Hematopoietic multipotent progenitor cell treated with erythropoietin and hydrocortisone succinate and interleukin-3 and kit ligand, for 17 days (in vitro differentiated cells): ENCODE measurements at places on chromosomes 1 and 21.

DNA sequence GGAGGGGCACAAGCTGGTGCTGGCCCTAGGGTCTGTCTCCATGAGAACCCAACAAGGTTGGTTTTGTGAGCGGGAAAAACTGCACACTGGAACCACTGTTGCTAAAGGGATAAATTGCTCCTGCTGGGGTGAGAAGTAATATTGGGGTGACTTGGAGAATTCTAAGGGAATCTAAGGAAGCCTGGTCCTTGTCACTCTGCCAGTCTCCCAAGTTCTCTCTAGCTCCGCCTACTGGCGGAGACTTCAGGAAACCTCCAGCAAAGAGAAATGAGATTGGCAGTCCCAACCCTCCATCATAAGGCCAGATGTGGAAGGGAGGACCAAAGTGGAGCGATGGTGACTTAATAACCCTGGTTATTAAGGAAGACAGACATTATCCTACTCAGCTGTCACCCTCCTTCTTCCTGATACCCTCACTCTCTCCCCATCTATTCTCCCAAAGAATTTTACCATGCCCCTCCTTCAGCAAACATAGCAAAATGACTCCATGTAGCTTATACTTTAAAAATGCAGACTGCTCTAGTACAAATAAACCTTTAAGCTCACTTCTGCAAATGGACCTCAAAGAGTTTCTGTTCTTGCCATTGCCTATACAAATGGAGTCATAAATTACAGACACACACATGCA lies 2.7 kb downstream of the LCE1F start:
- no peak for DNase-seq

- DNase-seq, result no peak
Measured at GRCh38 chr21:32135401-32136363, 143.2 kb downstream of the MIS18A start.

- DNase-seq, result no peak
Measured at GRCh38 chr1:117013309-117013858, 11.8 kb downstream of the CD101 start.

DNA sequence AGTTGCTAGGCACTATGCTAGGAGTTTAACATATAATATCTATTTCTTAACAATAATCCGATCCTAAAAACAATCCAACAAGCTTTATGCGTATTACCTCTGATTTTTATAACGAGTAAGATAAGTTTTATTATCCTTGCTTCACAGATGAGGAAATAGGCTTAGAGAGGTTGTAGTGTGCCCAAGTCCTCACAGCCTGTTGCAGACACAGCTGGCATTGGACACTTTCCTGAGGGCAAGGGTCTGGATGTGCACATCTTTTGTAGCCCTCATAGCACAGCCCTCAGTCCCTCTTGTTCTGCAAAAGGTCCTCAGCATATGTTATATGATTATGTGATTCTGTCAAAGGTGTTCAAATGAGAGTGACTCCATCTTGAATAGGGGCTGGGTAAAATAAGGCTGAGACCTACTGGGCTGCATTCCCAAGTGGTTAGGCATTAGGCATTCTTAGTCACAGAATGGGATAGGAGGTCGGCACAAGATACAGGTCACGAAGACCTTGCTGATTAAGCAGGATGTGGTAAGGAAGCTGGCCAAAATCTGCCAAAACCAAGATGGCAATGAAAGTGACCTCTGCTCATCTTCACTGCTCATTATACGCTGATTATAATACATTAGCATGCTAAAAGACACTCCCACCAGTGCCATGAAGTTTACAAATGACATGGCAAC lies 75.7 kb upstream of the F3 start:
- no peak for DNase-seq

DNA sequence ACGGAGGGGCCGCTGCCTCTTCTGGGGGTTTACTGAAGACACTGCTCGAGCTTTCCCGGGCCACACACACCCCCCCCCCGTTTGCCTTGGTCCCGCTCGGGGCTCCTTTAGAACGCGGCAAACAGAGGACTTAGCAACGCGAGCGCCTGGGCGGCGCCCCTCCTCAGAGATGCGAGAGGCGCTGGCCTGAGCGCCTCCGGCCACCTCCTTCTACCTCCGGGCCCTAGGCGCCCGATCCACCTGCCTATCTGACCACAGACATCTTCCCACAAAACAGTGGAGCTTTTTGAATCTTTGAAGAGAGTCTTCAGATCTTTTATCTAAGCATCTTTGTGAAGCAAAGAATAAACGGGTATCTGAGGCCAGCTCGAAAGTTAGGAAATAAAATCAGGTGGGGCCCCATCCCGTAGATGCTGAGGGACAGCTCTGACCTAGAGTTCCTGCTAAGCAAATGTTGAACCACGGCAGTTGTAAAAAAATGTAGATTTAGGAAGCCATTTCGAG lies 436 bp upstream of the TTLL7 start:
- DNase-seq, result peak; percentile 12

DNA sequence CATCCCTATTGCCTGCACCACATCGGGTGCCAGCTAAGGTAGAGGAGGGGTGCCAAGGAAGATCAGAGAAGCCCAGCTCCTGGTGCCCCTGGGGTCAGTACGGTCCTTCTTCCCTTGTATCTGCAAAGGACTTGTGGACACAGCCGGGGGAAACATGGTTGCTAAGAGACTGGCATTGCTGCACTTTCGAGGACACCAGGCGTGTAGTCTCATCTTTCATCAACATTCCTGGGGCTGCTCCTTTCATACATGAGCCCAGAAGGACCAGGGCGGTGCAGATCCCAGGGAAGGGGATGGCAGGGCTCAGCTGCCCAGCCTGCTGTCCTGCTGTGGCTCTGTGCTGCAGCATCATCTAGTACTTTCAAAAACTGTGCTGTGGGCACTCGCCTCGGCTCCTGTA lies 61.0 kb downstream of the RUNX1 start:
- no peak for DNase-seq

DNA sequence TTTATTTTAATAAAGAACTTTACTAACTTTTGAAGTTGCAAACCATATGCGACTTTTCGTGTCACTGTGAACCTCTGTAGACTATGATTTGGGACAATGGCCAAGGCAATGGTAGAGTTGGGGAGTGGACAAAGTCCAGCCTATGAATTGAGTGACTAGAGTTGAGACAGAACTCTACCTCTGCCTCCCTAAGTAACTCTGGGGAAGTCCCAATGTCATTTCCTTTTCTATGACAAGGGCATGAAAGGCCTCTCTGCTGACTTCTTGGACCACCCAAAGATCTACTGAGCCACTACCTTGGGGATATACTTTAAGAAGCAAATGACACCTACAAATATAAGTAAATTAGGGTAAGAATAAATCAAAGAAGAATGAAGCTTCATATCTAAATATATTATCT lies 19.3 kb downstream of the BEND5 start:
- no peak for DNase-seq

DNA sequence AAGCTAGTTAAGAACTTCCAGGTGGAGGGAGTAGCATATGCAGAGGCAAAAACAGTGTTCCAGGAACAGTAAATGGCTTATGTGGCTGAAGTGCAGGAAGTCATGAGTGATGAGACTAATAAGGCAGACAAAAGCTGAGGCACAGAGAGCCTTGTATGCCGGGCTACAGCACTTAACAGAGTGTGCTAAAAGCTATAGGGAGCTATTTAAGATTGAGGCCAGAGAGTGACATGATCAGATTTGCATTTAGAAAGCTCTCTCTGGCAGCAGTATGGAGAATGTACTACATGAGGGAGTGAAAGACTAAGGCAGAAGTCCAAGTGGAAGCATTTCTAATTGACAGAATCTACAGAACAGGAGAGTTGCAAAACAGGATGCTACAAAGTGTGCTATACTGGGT lies 38.6 kb downstream of the WASF2 start:
- DNase-seq, result no peak

- DNase-seq, result no peak
Measured at GRCh38 chr1:65896721-65897120, 104.0 kb downstream of the PDE4B start.

DNA sequence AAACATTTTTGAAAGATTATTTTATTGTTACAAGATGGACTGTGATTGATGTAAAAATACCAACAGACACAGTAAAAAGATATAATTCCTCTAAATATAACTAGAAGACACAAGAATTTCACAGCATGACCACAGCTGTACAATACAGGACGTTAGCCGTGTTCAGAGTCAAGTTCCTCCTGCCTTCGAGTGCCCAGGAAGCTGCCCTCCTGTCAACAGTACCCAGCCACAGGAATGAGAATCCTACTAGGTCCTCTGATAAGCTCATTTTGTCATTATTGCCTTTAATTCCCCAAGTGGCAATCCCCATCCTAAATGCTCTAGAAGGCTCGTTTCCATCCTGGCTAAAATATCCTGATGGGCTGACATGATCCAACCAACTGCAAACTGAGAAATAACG lies 16.4 kb upstream of the CAPN2 start:
- no peak for DNase-seq

DNA sequence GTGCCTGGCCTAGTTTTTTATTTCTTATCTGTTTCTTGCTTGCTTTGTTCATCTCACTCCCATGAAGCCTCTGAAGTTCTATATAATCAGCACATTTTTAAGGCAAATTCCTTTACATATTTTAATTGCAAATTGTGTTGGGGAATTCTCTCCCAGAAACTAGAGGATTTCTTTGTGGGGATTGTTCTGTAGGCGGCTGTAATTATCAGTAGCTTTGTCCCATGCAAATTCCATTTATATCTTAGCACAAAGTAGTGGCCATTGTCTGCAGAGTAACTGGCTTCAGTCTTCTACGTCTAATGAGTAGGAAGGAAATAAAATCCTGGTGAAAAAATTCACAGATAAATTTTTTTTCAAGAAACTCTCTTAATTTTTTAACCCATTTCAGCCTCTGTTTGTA lies 35.7 kb downstream of the CLEC20A start:
- no peak for DNase-seq

DNA sequence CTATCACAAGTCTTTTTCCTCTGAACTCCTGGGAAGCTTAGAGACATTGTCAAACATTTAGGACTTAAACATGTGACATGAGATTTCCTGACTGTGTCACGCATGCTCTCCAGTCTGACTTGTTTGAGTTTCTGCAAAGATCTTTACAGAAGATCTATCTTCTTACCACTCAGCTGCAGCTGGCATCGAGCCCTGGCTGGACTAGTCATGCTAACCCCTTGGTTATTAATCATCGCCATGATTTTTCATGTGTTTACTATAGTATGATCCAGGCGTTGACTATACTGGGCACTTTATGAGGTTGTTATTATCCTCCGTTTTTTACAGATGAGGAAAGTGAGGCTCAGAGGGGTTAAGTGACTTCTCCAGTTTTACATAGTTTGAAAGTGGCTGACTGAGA lies 18.1 kb upstream of the IRF2BP2 start:
- peak; percentile 63 for DNase-seq

DNA sequence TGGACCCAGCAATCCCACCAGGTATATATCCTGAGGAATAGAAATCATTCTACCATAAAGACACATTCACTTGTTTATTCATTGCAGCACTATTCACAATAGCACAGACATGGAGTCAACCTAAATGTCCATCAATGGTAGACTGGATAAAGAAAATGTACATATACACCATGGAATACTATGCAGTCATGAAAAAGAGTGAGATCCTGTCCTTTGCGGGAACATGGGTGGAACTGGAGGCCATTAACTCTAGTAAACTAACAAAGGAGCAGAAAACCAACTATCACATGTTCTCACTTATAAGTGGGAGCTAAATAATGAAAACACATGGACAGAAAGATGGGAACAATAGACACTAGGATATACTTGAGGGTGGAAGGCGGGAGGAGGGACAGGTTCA lies 36.1 kb upstream of the PRKACB start:
- no peak for DNase-seq

DNA sequence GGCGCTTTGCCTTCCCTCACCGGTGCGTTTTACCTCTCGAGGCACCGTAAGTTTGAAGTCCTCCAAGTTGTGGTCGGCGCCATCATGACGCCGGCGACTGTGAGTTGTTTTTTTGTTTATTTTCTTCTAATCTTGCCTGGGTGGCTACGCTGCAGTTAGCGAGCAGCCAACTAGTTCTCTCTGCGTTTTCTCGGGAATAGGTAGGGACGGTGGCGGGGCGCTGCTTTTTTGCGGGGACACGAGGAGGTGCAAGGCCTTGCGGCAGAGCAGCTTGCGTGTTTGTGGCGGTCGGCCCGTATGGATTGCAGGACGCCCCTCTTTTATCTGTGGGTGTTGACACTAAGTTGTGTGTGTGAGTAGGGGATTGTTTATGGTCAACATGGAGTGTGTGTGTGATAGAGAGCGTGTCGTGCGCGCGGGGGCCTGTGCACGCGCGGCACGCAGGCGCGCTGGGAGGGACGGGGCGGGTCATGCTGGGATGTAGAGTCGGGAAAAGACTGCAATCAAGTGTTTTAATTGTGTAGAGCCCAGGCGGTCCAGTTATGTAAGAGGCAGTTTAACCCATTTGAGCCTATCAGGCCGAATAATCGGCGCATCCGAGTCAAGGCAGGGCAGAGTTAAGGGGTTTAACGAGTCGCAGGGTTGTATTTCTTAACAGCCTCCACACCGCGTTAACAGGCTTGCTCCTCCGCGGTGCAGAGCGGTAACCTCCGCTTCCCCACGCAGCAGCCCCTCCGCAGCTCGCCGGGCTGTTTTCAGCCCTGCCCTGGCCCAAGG lies 1.2 kb upstream of the NEGR1 start:
- DNase-seq, result no peak

DNA sequence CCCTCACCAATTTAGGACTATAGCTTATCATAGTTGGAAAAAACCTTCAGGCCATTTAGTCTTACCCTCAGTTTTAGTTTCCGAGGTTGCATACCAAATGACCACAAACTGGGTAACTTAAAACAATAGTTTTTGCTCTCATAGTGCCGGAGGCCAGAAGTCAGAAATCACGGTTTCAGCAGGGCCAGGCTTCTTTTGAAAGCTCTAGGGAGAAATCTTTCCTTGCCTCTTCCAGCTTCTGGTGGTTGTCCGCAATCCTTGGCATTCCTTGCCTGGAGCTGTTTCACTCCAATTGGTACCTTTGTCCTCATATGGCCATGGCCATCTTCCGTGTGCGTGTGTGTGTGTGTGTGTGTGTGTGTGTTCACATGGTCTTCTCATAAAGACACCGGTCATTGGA lies 12.4 kb upstream of the PLXNA2 start:
- no peak for DNase-seq

GRCh38 chr1:57327946-57328345 lies 95.9 kb downstream of the DAB1 start:
- no peak for DNase-seq

DNA sequence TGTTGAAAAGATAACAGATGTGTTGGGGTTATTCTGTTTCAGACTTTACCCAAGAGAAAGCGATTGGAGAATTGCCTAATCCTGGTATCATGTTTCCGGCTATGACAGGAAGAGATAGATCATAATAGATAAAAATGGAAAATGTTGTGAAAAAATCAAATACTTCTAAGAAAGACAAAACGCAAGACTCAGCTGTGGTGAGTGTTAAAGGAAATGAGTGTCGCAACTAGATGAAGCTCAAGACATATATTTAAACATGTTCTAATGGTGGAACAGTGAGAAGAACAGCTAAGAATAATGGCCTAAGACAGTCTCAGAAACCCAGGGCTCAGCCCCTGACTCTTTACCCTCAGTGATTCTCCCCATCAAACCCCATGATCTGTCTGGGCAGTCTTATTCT lies 426.7 kb upstream of the RUNX1 start:
- DNase-seq, result no peak

- DNase-seq, result no peak
Measured at GRCh38 chr1:114319418-114319817, 165.7 kb upstream of the SYT6 start.
